GM04503 (cell line): ENCODE measurements at places on chromosomes 16 and 17.

GRCh38 chr16:88812513-88813268 lies 963 bp upstream of the APRT start:
- DNase-seq = no peak

DNA sequence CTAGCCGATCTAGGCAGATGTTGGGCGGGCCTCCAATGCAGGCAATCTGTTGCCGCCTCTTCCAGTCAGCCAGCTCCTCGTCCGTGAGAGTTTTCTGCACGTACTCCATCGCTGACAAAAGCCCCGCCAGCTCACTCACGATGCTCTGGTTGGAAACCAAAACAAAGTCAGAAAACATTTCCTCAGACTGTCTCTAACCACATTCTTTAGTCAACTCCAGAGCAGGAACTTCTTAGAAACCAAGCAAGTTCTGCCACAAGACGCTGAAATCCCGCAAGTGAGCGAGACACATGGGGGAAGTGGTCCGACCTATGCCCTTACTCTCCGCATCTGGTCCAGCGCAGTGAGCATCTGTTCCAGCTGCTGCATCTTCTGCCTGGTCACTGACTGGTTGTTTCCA lies 49.1 kb downstream of the STAT5A start:
- DNase-seq = peak; percentile 98

DNA sequence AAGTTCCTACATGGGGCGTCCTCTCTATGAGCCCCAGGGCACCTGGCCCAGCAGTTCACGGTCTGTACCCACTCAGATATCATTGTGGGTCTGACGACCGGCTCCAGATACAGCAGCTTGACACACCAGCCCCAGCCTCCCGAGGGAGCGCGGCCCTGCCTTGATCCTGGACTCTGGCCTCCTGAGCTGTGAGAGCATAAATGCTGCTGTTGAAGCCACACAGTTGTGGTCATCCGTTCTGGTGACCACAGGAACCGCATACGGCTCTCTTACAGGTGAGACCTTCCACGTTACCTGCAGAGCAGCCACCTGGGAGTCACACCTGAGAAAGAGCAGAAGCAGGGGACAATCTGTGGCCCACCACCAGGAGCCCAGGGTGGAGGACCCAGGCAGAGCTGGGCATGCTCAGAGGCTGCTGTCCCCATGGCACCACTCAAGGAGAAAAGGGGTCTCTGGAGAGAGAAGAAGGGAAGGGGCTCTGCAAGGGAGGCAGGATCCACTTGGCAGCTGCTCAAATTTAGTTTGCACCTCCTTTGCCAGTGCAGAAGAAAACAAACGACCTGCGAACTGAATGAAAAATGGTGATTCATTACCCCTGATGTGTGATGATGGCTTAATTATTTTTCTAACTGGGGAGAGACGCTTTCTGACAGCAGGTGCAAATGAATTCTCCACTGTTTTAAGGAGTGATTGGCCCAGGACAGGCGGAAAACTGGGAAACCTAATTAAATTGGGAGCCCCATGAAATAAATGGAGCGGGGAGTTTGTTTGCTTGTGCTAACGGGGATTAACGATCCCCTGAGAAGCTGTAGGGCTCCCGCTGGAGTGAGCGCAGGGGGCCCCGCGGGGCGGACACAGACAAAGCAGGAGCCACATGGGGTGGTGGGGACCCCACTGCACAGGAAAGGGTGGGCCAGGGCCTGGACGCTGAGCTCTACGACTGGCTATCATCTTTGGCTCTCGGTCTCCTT lies 208.9 kb downstream of the RBFOX3 start:
- no peak for DNase-seq

- DNase-seq = no peak
These were observed 33.3 kb downstream of the RHBDL3 start for GRCh38 chr17:32298721-32299579.

GRCh38 chr16:28264656-28265055 lies 27.7 kb upstream of the SBK1 start:
- peak; percentile 13 for DNase-seq

DNA sequence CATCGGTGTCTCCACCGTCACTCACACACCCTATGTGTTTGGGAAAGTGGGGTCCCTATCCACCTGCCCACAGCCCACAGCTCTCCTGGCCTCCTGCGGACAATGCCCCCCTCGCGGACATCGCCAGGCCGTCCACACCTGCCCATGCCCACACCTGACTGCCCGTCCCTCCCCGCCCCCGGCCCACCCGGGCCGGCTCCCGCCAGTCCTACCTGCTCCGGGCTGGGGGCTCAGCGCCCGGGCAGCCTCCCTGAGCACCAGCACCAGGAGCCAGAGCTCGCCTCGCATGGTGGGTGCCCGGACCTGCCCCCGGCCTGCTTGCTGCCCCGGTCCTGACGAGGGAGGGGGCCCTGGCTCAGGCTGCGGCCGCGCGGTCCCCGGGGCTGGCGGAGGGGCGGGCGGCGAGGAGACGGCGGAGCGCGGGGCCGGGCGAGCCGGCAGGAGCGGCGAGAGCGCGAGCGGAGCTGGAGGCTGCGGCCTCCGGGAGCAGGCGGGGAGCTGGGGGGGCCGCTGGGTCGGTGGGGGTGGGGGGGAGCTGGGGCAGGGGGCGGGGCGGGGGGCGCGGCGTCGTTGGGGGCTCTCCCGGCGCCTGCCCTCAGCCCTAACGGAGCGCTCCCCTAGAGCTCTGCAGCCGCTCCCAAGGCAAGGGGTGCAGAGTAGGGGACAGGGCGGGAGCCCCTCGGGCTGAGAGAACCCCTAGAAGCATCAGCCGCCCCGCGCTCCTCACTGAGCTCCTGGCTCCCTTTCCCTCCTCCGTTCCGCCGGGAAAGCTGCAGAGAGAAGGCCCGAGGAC lies at the start of gene PLXDC1:
TSS of gene PLXDC1 (minus strand) at position 488 of the 793 bp plus-strand sequence. CDS start at position 288, 200 bp downstream.
- no peak for DNase-seq

DNA sequence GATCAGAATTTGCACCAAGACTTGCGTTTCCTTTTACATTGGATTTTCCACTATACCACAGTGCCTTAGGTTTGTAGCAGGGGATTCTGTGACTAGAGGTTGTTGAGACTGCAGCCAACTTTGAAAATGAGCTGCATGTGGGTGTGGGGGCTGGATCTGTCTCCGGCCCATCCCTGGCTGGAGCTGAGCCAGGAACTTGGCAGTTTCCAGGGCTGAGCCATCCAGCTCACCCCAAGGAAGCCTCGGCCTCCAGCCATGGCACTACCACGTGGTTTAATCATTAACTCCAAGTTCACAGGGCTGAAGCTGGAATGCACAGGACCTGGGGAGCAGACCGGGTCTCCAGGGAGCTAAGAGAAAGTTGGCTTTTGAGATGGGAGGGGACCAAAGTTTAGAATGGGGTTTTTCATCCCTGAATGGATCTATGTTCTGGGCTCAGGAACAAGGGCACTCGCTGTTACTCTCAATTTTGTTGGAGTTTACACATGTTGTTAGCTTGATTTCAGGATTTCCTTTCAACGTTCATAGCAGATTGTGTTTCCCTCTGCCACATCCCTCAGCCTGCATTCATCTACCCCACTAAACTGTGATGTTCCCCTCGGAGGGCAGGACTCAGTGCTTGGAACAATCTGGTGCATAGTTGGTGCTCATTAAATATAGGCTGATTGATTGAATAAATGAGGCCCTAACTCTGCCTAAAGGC lies 42.3 kb upstream of the HNF1B start:
- DNase-seq = no peak

GRCh38 chr16:84718-85406 lies 6.8 kb downstream of the MPG start:
- peak; percentile 70 for DNase-seq

DNA sequence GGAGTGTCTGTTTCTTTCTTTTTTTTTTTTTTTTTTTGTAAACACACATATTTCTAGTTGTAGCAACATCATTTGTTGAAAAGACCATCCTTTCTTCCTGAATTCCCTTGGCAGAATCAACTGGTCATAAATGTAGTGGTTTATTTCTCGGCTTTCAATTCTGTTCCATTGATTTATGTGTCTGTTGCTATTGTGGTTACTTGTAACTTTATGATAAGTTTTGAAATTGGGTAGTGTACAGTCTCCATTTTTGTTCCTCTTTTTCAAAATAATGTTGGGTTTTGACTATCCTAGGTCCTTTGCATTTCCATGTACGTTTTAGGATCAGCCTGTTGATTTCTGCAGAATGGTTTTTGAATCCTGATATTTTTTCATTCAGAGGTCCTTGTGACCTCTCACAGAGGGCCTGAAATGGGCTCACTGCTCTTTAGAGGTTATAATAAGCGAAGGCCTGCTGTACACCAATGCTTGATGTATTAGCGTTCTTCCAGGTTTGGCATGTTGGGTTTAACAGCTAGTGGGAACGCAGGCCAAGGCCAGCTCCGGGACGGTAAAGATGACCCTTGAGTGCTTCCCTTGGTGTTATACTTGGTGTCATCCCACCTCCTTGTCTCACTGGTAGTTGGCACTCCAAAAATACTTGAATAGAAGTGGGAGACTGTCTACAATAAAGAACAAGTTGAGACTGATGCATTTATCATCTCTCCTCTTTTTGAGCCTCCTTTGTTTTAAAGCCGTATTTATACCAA lies 43.8 kb downstream of the ZNRF1 start:
- DNase-seq = peak; percentile 32

DNA sequence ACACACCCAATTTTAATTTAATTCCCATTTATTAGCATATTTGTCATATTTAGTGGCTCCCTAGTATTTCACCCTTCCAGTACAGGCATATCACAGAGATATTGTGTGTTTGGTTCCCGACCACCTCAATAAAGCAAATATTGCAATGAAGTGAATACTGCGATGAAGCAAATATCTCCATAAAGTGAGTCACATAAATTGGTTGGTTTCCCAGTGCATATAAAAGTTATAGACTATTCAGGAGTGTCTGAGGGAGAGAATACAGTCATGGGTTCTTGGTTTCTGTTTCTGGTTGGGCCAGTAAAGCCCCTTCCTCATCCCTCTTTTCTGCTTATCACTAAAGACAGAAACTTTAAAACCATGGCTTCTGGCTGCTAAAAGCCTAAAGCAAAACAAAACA lies 295.4 kb upstream of the AXIN2 start:
- DNase-seq = no peak
